ENCODE measurements at places on chromosomes 5 and 9.

- no peak overlapping the region for H3K4me3 ChIP-seq
- no peak overlapping the region for H3K27ac ChIP-seq
- peaks cover 9% of the 10 kb centered on the region for H3K4me1 ChIP-seq
- H3K27me3 ChIP-seq = peaks cover 7% of the 10 kb centered on the region
- no peak for DNase-seq
Observed at GRCh38 chr9:110319781-110320492, 17.7 kb downstream of the TXNDC8 start.

DNA sequence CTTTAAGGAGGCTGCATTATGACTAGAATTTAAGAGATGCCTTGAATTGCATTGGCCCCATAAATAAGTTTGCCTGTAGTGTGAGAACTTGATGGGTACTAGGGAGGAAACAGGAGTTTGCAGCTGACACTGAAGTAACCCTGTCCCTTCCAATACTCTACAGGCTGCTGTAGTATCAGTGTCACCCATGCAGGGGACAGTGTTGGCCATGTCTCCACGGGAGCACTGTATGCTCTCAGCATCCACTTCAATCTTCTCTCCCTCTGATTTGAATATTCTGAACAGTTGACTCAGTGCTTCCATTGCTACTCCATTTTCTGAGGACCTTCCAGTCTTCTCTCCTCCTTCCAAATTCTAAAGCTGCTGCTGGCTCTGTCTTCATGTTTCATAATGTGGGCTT lies 11.4 kb upstream of the IFNA14 start:
- no peak overlapping the region for H3K27ac ChIP-seq
- H3K4me1 ChIP-seq = peaks cover 4% of the 10 kb centered on the region
- no peaks in the 10 kb centered on the region for H3K36me3 ChIP-seq
- peaks cover 19% of the 10 kb centered on the region for H3K27me3 ChIP-seq
- no peak overlapping the region for H3K4me3 ChIP-seq

GRCh38 chr5:169832304-169832703 lies 148.0 kb downstream of the INSYN2B start:
- no peak overlapping the region for H3K4me3 ChIP-seq
- peaks cover 6% of the 10 kb centered on the region for H3K4me1 ChIP-seq
- peak overlapping the region; percentile 3 for H3K27ac ChIP-seq
- H3K36me3 ChIP-seq = peaks cover 50% of the 10 kb centered on the region
- no peaks in the 10 kb centered on the region for H3K27me3 ChIP-seq
- DNase-seq = no peak

GRCh38 chr5:74576941-74577456 lies 63.5 kb downstream of the ENC1 start:
- peaks cover 18% of the 10 kb centered on the region for H3K4me1 ChIP-seq
- H3K36me3 ChIP-seq = no peaks in the 10 kb centered on the region
- H3K4me3 ChIP-seq = peak overlapping the region; percentile 8

DNA sequence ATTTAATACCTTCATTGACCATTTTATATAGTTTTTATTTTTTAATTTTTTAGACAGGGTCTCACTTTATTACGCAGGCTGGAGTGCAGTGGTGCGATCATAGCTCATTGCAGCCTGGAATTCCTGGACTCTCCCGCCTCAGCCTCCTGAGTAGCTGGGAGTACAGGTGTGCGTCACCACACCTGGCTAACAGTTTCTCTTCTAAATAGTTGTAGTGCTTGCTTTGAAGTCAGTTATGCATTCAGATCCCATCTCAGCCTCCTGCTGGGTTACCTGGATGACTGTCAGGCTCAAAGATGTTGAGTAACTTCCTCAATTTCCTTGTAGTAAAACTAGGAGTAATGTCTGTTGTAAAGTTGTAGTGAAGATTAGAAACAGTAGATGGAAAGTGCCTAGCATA lies 21.4 kb downstream of the SNX18 start:
- H3K4me1 ChIP-seq = peaks cover 60% of the 10 kb centered on the region
- no peak for DNase-seq
- no peak overlapping the region for H3K4me3 ChIP-seq
- H3K27ac ChIP-seq = no peak overlapping the region
- no peaks in the 10 kb centered on the region for H3K27me3 ChIP-seq

DNA sequence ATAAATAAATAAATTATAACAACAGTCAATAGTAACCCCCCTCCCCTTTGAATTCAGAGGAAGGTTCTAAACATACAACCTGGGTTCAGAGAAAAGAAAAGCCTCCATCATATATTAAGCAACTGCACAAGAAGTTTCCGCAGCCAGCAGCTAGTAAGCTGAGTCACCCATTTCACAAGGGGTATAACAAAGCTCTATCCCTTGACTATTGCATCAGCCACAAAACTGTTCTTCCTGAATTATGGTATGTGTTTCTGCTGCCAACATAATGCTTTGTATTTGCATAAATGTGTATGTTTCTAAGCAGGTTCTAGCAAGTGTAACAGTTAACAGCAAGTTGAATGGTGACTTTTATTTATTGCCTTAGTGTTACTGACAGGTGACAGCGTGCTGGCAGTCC lies 6.8 kb upstream of the CEP120 start:
- no peak overlapping the region for H3K27ac ChIP-seq
- no peak overlapping the region for H3K4me3 ChIP-seq
- peaks cover 2% of the 10 kb centered on the region for H3K27me3 ChIP-seq
- H3K36me3 ChIP-seq = no peaks in the 10 kb centered on the region
- DNase-seq = no peak
- H3K4me1 ChIP-seq = peaks cover 2% of the 10 kb centered on the region

- H3K27me3 ChIP-seq = no peaks in the 10 kb centered on the region
- H3K27ac ChIP-seq = no peak overlapping the region
- no peak overlapping the region for H3K4me3 ChIP-seq
- no peaks in the 10 kb centered on the region for H3K4me1 ChIP-seq
- peaks cover 10% of the 10 kb centered on the region for H3K36me3 ChIP-seq
- no peak for DNase-seq
Observed at GRCh38 chr9:80867731-80868130, 821.6 kb downstream of the TLE1 start.

DNA sequence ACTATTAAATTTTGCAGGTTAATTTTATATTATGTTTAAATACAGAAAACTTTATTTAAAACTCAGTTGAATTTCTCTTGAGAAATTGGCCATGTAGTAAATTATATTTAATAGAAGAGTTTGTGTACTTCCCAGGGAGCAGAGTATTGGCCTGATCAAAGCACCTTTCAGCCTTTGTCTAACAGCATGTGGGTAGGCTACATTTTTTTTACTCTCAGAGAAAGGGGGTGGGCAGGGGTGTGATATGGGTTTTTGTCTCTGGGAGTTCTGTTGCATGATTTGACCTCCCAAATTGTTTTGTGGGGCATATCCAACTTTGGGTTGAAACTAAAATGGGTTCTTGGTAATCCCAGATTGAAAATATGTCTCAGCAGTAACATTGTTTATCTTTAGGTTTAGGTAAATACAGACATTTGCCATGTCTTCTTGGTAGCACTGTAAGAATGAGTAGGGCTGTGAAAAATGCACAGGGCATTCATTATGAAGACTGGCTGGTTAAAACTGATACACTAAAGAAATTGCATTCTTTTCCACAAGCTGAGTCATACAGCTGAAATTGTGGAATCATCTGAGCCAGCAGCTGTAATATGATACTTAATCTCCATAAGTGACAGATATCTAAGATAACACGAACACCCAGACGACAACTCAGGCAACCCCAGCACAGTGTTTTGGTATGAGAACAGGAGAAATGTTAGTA lies 75.4 kb upstream of the CDKN2B start:
- no peaks in the 10 kb centered on the region for H3K36me3 ChIP-seq
- no peaks in the 10 kb centered on the region for H3K27me3 ChIP-seq
- no peak overlapping the region for H3K27ac ChIP-seq
- DNase-seq = no peak

GRCh38 chr5:79585116-79585515 lies 27.1 kb upstream of the TENT2 start:
- no peak overlapping the region for H3K27ac ChIP-seq
- H3K27me3 ChIP-seq = peaks cover 21% of the 10 kb centered on the region
- DNase-seq = no peak
- H3K4me1 ChIP-seq = no peaks in the 10 kb centered on the region
- H3K36me3 ChIP-seq = no peaks in the 10 kb centered on the region

DNA sequence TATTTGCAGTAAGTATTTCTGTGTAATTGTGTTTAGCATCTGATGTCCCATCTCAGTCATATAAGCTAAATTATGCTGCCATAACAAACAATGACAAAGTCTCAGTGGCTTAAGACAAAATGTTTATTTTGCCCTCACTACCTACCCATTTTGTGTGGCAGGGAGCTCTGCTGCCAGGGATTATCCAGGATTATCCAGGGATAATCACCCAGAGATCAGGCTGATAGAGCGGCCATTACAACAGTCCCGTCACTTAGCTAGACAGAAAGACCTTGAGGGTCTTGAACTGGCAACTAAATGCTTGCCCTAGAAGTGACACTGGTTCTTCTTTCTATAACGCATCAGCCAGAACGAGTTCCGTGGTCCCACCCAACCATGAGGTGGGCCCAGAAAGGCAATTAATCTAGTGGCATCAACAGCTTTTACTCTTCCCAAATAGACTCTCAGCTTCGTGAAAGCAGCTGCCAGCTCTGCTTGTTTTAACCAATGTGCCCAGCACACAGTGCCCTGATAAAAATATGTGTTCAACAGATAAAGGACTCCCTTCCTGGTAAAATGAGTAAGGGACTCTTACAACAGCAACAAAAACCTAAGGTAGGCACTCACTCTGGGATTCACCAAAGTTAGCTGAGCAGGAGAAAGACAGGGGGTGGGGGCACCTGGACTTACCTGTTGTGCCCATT lies 22.8 kb downstream of the CCDC69 start:
- H3K4me3 ChIP-seq = no peak overlapping the region
- peak overlapping the region; percentile 63 for H3K27ac ChIP-seq
- peaks cover 67% of the 10 kb centered on the region for H3K4me1 ChIP-seq
- no peak for DNase-seq
- peaks cover 67% of the 10 kb centered on the region for H3K36me3 ChIP-seq

DNA sequence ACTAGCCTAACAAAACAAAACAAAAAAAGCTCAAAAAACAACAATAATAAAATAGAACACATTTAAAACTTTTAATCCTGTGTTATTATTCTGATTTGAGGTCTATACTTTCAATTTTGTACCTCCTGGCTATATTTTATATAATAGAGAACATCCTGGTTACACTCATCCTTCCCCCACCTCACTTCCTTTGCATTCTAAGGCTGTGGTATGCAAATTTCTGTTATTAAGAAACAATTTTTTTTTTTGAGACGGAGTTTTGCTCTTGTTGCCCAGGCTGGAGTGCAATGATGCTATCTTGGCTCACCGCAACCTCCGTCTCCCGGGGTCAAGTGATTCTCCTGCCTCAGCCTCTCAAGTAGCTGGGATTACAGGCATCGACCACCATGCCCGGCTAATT lies 3.1 kb upstream of the RPL37 start:
- H3K27ac ChIP-seq = no peak overlapping the region
- H3K36me3 ChIP-seq = peaks cover 22% of the 10 kb centered on the region
- no peaks in the 10 kb centered on the region for H3K27me3 ChIP-seq
- no peak for DNase-seq
- H3K4me1 ChIP-seq = peaks cover 42% of the 10 kb centered on the region

DNA sequence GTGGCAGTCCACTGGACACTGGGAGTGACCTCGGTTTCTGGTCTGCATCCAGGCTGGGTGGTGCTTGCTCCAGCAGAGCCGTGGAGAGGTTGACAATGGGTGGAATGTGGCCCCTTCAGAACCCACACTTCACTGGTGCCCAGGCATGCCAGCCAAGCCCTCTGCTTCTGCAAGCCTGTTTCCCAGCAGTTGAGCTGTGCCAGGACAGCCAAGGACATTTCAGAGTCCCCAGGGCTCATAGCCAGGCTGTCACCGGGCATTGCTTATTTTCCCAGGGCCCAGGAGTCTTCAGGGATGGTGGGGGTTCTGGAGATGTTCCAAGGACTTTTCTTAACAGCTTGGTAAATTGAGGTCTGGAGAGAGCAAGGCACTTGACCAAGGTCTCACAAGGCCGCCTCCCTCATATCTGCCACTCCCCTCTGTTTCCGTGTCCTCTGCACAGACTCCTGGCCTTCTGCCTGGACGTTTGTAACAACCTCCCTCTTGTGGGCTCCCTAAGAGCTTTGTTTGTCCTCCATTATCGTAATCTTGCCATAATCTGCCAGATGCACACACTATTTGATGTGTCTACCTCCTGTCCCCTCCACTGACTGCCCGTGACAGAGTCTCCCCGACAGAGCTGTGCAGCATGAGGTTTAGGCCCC lies 3.8 kb upstream of the NDST1 start:
- no peaks in the 10 kb centered on the region for H3K36me3 ChIP-seq
- no peak overlapping the region for H3K27ac ChIP-seq
- H3K27me3 ChIP-seq = no peaks in the 10 kb centered on the region
- H3K4me3 ChIP-seq = no peak overlapping the region
- H3K4me1 ChIP-seq = peaks cover 13% of the 10 kb centered on the region

GRCh38 chr9:546797-547223 lies 294.7 kb upstream of the DMRT1 start:
- no peak overlapping the region for H3K27ac ChIP-seq
- DNase-seq = no peak
- peaks cover 6% of the 10 kb centered on the region for H3K27me3 ChIP-seq
- H3K4me3 ChIP-seq = no peak overlapping the region
- no peaks in the 10 kb centered on the region for H3K36me3 ChIP-seq

- no peaks in the 10 kb centered on the region for H3K4me1 ChIP-seq
- no peaks in the 10 kb centered on the region for H3K27me3 ChIP-seq
- no peaks in the 10 kb centered on the region for H3K36me3 ChIP-seq
- H3K4me3 ChIP-seq = no peak overlapping the region
Observed at GRCh38 chr9:84583866-84584265, 85.7 kb upstream of the NTRK2 start.

DNA sequence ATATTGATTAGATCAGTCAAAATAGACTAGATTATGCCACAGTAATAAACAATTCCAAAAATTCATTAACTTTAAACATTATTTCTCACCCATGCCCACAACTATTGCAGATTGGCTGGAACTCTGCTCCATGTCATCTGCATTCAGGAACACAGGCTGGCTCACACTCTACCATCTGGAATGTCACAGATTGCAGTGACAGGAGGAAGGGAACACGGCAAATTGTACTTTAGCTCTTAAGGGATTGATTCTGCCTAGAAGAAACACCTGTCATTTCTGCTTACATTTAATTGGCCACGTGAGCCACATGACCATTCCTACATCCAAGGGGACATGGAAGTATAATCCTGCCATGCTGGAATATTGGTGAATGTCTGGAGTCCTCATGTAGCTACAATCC lies 54.4 kb downstream of the ATPSCKMT start:
- peaks cover 2% of the 10 kb centered on the region for H3K36me3 ChIP-seq
- no peak overlapping the region for H3K27ac ChIP-seq
- H3K4me3 ChIP-seq = no peak overlapping the region
- no peaks in the 10 kb centered on the region for H3K27me3 ChIP-seq
- no peaks in the 10 kb centered on the region for H3K4me1 ChIP-seq

GRCh38 chr9:89574309-89574708 lies 30.5 kb upstream of the GADD45G start:
- DNase-seq = no peak
- no peaks in the 10 kb centered on the region for H3K4me1 ChIP-seq
- H3K36me3 ChIP-seq = no peaks in the 10 kb centered on the region
